Stimulated activated CD4-positive, alpha-beta T cell treated with anti-CD3 and anti-CD28 coated beads, Interleukin-12 subunit alpha, Interleukin-12 subunit beta, amount 100 ng/mL, for 24 hours (primary cell): ENCODE measurements at places on chromosomes 7 and 10.

GRCh38 chr7:7054252-7054830, 128.0 kb upstream of the C1GALT1 start:
- DNase-seq = no peak

GRCh38 chr10:49230004-49230403, 41.8 kb upstream of the TMEM273 start:
- no peak for DNase-seq

DNA sequence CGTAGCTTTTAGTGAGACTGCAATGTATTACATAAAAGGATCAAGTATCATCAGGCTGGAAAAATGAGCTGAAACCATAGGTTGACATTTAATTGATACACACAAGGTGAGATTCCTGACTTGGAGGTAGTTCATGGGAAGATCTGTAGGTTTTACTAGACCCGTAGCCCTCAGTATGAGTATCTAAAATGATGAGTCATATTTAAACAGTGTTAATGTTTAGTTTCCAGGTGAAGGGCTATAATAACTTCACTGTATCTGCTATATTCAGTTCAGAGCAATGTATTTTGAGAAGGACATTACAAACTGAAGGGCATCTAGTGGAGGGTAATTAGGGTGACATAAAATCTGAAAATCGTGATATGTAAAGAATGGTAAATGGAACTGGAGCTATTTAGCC, 35.0 kb downstream of the ENTPD1 start:
- no peak for DNase-seq

GRCh38 chr7:141158561-141158960, 84.7 kb downstream of the TMEM178B start:
- no peak for DNase-seq

DNA sequence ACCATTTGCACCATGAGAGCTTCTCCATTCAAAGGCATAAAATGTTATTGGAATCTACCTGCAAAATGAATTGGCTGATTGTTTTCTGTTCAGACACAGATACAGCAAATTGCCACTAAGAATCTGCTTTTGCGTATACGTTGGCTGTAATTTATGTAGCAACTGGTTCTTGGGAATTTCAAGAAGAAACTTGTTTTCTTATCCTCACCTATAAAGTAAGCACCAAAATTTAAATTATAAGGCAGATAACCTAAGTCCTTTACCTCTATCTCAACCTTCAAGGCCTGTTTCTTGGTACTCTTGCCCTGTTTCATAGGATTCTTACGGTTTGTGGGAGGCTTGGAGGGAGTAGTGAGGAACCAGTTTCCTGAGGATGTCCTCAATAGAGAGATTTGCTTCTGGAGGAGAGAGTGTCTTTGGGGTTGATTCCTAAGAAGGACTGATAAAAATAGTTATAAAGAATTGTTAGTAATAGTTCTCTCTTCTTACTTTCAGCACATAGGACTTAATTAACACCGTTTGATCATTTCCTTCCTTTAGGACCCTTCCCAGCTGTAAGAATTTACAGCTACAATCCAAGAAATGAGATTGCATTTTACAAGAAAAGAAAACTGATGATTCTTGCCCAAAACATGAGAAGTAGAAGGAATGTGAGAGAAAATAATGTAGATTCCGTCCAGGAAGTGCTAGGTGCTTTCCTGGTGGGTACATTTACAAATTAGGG, 2.0 kb downstream of the STAMBPL1 start:
- no peak for DNase-seq

- no peak for DNase-seq
These were observed 17.5 kb upstream of the SNX8 start for GRCh38 chr7:2331707-2332106.

DNA sequence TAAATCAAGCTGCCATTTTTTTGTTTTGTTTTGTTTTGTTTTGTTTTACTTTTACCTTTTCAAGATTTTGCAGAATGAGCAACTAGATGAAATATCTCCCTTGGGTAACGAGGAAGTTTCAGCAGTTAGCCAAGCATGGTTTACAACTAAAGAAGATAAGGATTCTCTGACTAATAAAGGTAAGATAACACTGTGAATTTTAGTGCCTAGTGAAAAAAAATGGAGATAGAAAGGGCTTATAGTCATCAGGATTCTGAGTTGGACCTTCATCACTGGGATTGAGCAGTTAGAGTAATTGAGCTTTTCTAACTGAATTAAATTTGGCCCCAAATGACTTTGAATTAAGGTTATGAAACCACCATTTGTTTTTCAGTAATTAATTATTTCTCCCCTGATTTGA, 21.2 kb downstream of the DMTF1 start:
- DNase-seq = no peak

- DNase-seq = no peak
These were observed 21.2 kb downstream of the PRKCQ start for GRCh38 chr10:6558759-6559461.

- no peak for DNase-seq
These were observed 108.7 kb downstream of the NEURL1 start for GRCh38 chr10:103602028-103602851.
